ENCODE measurements at places on chromosomes 2 and 18.
A peak's percentile ranks its signal among the peaks of the same experiment; 100 is the strongest.

DNA sequence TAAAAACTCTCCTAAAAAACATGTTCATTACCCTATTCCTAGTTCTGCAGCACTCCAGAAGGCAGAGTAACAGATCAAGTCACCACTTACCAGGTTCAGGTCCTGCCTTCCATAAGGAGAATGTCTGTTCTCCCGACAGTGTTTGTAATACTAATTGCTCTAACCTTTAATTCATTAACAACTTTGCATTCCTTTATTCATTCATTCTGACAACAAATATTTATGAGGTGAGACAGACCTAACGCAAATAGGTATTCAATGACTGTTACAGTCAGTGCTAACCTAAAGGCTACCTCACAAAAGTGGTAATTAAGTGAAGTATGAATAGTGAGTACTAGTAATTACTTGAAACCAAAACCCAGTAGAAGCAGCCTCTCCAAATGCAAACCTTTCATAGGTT lies 224.0 kb downstream of the AFF3 start:
- DNase-seq: peak; percentile 56

DNA sequence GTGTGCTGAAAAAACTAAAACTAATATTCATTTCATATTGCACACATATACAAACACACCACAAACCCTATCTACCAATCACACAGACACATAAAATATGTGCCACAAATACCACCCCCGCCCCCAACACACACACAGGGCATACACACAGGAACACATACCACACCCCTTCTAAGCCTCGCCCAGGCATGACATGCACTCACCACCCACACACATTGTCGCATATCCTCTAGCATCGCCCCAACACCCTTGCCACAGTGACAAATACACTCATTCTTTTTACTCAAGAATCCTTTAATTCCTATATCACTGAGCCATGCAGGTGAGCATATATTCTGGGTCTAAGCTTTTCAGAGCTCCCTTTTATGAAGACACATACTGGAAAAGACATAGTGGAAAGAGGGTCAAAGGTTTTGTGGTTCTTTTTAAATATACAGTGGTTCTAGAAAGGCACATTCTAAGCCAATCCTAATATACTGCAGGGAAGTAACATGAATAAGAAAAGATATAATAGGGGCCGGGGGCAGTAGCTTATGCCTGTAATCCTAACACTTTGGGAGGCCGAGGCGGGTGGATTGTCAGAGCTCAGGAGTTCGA lies 24.5 kb upstream of the LCLAT1 start:
- peak; percentile 46 for DNase-seq

- DNase-seq: no peak
Measured at GRCh38 chr2:39867268-39867667, 88.2 kb upstream of the THUMPD2 start.

GRCh38 chr18:59918320-59918755 lies 18.5 kb downstream of the PMAIP1 start:
- DNase-seq: peak; percentile 79

DNA sequence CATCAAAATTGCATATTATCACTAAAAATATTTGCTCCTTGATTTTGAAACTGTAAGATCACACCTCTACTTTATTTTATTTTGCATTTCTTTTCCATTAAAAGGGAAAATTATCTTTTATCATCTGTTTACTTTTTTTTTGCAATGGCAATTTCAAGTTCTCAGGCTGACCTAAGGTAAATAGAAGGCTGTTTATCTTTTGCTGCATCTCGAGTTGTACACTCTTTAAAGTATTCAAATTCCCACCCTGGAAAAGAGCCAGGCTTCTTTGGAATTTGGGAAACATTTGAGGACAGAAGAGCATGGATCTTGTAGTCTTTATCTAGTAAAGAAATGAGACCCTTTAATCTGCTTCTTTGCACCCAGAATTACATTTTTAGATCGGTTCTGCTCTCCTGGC lies 645.7 kb downstream of the SLC4A3 start:
- no peak for DNase-seq

DNA sequence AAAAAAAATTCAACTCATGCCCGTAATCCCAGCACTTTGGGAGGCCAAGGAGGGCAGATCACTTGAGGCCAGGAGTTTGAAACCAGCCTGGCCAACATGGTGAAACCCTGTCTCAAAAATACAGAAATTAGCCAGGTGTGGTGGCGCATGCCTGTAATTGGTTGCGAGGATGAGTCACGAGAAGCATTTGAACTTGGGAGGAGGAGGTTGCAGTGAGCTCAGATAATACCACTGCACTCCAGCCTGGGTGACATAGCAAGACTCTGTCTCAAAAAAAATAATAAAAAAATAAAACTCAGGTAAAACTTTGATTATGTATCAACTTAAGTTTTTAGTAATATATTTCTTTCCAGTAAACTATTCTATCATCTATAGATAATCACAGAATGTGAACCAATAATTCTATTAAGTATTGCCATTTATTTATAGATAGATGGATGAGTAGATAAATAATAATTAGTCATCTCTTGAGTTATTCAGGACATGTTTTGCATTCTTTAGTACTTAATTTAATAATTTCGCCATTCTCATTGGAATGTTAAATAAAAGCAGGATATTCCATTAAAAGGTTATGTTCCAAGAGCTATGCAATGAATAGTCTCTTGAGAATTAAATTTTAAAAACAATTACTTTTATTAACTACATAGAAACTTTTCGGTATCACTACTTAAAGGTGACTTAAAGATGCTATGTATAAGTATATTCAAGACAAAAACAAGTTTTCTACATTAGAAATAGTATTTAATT lies 48.7 kb downstream of the WDPCP start:
- no peak for DNase-seq

GRCh38 chr2:201953396-201953795 lies 80.3 kb upstream of the FZD7 start:
- peak; percentile 13 for DNase-seq
